KBM-7 (cell line): ENCODE measurements at places on chromosomes 2 and 18.

GRCh38 chr18:70256184-70256583 lies 32.7 kb upstream of the SOCS6 start:
- DNase-seq, result no peak

- no peak for DNase-seq
These were observed 104.4 kb upstream of the CBLN2 start for GRCh38 chr18:72648481-72648960.

DNA sequence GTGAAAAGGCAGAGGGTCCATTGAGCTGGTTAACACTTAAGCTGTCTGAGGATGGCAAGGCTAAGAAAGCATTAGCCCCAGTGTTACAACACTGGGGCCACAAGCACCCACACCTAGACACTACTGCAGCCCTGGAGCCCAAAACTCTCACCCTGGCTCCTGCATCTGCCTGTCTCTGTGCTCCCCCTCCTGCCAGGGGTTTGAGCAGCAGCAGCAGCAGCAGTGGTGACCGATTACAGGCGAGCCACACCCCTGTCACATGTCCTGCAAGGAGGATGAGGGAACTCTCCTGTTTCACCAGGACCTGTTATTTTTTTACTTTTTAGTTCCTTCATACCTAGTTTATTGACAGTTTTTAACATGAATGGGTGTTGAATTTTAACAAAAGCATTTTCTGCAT lies 326.7 kb upstream of the MAP2 start:
- DNase-seq, result no peak

- peak; percentile 18 for DNase-seq
These were observed 1.8 kb upstream of the SF3B6 start for GRCh38 chr2:24077879-24078278.

GRCh38 chr2:106183101-106183696 lies 10.9 kb downstream of the UXS1 start:
- DNase-seq, result no peak

DNA sequence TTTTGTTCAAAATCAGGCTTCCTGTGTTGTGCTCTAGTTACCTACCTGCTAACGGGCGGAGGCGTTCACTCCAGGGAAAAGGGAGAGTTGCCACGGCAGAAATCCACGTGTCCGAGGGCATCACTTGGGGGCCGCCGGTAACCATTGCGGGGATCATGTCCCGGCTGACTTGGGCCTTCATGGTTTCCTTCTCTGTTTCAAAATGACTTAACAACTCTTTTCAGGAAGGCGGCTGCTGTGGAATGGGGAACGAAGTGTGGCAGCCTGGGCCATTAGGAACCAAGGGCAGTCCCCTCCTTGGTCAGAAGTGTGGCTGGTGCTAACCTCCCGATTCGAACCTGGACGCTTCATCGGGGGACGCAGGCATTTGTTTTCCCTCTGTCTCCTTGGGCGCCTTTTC lies 56.8 kb downstream of the INPP5D start:
- DNase-seq, result no peak

GRCh38 chr2:161998857-161999256 lies 75.2 kb downstream of the DPP4 start:
- no peak for DNase-seq

DNA sequence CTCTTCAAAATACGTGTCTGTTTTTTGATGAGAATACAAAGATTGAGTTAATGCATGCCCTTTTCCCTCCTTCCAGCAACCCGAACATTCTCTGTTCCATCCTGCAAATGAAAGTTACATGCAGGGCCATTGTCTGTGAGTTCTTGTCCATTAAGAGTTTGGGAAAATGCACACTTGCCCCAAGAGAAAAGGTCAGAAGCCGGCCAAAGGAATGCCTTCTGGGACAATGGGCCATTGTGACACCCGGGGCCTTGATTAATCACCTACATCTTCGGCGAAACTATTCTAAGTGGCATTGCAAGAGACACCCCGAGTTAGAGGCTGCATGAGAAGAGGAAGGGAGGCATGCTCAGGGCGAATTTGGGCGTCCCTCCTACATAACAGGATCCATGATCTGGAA lies 73.7 kb upstream of the COPS8 start:
- no peak for DNase-seq

- DNase-seq, result no peak
These were observed 25.5 kb upstream of the SOCS6 start for GRCh38 chr18:70263336-70263735.

DNA sequence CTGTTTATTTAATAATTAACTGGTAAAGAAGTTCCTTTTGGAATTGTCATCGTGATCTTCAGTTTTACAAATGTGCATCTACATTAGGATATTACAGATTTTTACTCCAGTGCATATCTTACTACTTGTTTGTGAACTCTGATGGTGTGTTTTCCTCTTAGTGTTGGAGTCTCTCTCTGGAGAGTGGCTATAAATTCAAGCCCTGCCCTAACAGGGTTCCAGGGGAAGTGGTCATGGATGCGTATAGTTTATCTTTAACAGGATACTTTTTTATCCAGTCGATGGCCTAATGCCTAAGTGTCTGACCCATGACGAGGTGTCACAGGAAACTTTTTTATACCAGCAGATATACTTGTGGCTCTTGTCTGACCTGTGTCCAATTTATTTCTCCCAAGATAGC lies 75.4 kb downstream of the CHN1 start:
- no peak for DNase-seq

GRCh38 chr2:58122540-58122939 lies 75.9 kb downstream of the VRK2 start:
- DNase-seq, result no peak

DNA sequence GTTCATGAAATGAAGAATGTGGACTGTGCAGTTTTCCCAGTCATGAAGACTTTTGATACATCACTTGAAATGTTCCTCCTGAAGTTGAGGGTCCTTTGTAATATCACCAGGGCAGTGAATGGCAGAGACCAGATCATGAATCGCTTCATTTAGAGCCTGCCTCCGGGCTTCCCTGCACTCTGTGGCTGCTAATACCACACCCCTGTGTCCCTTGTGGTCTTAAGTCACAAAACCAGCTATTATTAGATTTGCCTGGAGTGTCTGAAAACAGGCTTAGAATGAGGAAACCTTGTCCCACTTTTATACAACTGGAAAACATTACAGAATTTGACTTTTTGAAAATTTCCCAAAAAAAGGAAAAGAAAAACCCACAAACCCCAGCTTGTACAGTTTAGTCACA lies 147.9 kb downstream of the MGAT5 start:
- DNase-seq, result no peak

GRCh38 chr2:130351711-130352110 lies 4.1 kb upstream of the PTPN18 start:
- DNase-seq, result no peak

GRCh38 chr18:9782073-9782857 lies 74.2 kb downstream of the RAB31 start:
- no peak for DNase-seq

GRCh38 chr2:177721818-177722567 lies 329.4 kb downstream of the AGPS start:
- DNase-seq, result no peak

DNA sequence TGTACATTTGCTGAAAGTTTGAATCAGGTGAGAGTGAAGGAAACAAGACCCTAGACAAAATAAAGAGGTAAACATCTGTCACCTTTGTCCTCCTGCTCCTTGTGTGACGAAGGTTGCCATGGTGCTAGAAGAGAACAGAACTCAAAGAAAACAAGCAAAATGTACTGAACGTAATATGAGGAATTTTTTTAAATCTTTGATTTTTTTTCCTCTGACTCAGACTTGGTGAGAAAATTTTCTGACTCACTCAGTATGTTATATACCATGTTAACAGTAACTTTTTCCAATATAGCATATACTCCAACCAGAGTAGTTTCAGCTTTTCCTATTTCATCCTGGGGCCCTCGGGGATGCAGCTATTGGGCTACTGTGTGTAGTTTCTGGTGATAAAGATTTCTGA lies 2114.6 kb upstream of the PIK3C3 start:
- DNase-seq, result no peak

DNA sequence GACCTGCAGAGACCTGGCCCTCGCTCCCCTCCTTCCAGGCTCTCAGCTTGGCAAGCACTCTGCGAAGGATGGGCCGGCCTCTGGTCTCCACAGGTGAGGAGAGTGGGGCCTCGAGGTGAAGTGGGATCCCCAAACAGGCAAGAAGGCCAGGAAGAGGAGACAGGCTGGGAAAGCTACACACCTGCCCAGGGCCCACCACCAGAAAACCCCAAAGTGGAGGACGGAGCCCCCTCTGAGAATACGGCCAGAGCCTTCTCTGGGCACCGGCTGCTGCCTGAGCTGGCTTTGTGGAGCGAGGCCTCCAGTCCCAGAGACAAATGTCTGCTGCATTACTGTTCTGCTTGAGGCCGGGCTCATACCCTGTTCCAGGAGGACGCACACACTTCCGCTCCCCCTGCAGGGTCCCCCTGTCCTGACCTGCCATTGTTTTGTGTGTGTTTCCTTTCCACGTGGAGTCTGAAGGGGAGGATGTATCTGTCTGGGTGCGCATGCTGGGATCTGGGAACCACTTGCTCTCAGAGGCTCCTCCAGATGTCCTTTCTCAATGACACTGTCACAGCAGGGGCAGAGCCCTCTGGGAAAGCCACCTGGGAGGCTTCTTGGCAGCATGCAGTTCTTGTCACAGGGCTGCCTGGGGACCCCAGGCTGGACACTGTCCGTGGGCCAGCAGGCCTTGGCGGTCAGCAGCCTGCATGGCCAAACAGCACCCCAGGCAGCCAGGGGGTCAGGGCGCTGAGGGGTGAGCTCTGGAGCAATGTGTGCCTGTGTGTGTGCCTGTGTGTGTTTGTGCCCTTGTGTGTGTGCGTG lies 20.8 kb downstream of the KCNF1 start:
- no peak for DNase-seq

DNA sequence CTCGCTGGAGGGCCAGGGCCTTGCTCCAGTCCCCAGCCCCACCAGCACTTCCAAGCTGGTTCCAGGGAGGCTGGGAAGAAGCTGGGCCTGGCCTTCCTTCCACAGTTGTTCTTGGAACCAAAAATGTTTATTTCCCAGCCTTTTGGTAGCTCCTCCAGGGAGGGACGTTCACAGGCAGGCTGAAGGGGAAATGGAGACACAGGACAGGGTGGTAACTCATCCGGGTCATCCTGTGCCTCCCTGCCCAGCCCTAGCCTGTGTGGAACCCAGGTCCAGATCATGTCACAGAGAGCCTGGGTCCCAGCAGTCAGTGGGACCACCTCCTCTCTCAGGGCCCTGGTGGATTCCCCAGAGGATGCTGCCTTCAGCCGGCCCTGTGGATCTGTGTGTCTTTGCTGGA lies 12.5 kb upstream of the ARMC9 start:
- no peak for DNase-seq

GRCh38 chr2:239240414-239240881 lies 160.4 kb downstream of the HDAC4 start:
- DNase-seq, result peak; percentile 61

DNA sequence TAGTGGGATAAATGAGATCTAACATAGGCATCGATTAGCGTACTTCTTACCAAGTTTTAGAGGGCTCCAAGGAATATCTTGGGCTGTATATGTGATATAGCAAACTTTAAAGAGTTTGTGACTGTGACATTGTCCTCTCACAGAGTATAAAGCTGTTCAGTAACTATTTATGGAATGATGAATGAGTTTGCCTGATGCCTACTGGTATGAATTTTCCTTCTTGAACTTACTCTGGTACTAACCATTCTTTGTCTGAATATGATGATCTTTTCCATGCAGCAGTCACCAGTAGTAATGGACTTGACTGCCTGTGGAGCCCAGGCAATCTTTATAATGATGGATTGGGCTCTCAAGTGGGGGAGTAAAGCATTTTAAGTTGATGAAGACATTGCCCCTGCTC lies 120.5 kb downstream of the PARD3B start:
- no peak for DNase-seq

DNA sequence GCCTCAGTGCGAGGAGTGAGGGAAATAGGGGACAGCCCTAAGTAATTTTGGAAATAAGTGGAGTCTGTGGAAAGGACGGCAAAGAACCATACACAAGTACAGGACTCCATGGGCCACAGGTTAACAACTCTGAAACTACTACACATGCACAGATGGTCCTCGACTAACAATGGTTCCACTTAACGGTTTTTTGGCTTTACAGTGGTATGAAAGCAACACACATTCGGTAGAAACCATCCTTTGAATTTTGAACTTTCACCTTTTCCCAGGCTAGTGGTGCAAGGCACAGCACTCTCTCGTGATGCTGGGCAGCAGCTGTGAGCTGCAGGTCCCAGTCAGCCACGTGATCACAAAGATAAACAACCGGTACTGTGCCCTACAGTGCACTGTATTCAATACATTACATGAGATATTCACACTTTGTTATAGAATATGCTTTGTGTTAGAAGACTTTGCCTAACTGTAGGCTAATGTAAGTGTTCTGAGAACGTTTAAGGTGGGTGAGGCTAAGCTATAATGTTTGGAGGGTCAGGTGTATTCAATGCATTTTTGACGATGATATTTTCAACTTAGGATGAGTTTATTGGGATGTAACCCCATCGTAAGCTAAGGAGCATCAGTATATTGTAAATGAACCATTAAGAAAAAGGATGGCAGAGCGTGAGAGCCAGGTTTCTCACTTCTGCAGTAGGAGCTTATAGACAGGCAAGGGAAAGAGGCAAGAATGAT lies 44.6 kb downstream of the TBC1D8 start:
- no peak for DNase-seq

DNA sequence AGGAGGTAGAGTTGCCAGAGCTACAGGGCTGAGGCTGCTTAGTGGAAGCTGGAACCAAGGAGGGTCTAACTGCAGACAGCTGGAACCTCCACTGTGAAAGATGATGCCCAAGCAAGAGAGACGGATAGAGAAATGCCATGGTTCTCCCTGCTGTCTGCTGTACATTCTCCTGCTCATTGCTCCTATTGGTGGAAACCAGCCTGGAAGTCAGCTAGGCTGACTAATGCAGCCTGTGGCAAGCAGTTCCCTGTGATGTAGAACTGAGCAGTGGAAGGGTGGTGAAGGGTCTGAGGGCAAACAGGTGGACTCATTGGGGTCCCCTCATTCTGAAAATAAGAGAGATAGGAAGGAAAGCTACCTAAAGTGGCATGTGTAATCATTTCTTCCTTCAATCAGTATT lies 563.6 kb downstream of the SLC4A3 start:
- DNase-seq, result no peak

DNA sequence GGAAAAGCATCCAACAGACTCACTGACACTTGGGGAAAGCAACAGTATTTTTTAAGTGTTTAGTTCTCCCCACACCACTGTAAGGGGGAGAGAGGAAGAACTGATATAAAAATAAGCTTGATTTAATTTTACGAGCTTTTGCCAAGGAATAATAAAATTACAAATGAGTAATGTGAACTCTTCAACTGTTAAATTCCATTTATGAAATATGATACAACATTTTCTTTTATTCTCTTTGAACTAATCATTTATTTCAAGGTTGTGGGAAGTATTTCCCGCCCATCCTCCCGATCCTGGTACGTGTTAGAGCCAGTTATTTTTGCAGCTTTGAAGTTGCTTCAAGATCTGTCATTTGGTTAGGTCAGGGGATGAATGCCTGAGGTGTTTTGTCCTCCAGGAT lies 35.2 kb downstream of the WDPCP start:
- no peak for DNase-seq

DNA sequence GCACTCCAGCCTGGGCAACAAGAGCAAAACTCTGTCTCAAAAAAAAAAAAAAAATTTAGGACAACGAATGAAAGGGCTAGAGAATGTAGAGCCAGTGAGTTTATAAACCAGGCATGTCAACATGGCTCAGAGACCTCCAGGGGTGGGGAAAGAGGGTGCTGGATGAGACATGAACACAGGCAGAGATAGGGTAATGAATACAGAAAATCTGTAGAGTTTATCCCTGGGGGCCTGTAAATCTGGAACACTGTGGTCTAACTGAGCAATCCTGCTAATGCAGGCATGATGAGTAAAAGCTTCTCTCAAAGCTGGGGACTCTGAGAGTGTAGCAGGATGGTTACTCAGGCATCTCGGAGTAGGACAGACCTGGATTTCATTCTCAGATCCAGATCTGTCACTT lies 59.2 kb upstream of the IGFBP2 start:
- DNase-seq, result no peak

GRCh38 chr2:5325523-5325922 lies 366.7 kb upstream of the SOX11 start:
- DNase-seq, result no peak
